ENCODE measurements at places on chromosomes 7 and 10.

DNA sequence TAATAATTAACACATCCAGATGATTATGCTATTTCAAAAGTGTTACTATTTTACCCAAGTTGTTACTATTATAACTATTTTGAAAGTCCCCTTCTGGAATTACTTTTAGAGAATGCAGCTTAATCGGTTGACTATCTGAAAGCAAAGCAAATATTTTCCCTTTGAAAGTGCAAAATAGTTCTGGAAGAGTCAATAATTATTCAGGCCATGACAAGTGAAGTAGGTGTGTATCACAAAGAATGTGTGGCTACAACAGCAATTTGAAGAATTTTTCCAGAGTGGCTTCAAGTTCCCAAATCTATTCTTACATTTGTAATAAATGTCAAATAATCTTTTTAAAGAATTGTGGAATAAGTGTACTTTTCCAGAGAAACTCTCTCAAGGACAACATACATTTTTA is 42.8 kb downstream of the RNLS start:
- no peak for DNase-seq

GRCh38 chr7:151251689-151252560 is 3.4 kb upstream of the SMARCD3 start:
- DNase-seq: peak; percentile 36

DNA sequence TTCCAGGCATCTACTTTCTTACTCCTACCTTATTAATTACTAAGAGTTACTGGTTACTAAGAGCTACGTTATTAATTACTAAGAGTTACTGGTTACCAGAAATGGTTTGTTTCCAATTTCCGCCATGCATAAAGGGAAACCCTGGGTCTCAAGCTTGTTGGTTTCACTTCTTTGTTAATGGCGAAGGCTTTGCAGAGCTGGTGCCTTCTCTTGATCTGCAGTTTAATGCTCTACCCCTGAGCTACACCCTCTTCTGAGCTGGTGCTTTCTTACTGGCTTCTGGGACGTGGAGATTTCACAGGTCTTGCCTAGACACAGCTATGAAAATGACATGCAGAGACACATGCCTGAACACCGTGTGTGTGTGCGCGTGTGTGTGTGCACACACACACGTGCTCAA is 560 bp downstream of the CPA4 start:
- no peak for DNase-seq

DNA sequence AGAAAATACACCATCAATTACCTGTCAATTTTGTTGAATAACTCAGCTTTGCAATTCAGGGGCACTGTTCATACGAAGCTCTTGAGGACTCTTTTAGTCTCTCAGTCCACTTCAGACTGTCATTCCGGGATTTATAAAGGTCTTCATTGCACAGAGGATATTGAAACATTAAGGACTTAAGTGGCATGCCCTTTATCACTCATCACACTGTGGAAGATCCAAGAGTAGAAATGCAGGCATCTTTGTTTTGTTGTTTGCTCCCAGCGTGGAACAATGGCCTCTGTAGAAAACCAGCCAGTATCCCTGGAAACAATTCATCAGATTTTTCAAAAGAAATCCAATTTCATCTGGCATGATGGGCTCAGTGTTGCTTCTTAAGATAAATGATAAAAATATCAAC is 66.3 kb upstream of the LRGUK start:
- DNase-seq: no peak

DNA sequence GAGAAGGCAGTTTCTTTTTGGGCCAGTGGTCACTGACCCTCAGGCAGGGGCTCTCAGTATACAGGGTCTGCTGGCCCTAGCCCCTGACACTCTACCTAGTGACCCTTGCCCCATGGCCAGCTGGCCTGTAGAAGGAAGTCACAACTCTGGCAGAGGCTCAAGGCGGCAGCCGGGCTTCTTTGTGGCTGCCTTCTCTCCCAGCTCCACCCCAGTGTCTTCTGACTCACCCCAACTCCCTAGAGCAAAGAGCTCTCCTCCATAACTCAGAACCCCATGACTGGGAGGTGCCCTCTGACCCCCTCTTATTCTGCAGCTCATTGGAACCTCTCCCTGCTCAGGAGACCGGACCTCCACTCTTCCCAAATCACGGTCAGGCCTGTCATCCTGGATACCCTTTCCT is 358.2 kb downstream of the FGFR2 start:
- no peak for DNase-seq

Data from CD4-positive, alpha-beta T cell treated with Interleukin-1 beta for 1 hour (primary cell).